ENCODE measurements at places on chromosomes 7 and 10. TPM values are rescaled to one million over a fixed set of nuclear protein-coding genes. Genes with fewer than 3 reads are reported as not detected.

Gene SLC16A12
- total RNA-seq = 1.6 TPM

DNA sequence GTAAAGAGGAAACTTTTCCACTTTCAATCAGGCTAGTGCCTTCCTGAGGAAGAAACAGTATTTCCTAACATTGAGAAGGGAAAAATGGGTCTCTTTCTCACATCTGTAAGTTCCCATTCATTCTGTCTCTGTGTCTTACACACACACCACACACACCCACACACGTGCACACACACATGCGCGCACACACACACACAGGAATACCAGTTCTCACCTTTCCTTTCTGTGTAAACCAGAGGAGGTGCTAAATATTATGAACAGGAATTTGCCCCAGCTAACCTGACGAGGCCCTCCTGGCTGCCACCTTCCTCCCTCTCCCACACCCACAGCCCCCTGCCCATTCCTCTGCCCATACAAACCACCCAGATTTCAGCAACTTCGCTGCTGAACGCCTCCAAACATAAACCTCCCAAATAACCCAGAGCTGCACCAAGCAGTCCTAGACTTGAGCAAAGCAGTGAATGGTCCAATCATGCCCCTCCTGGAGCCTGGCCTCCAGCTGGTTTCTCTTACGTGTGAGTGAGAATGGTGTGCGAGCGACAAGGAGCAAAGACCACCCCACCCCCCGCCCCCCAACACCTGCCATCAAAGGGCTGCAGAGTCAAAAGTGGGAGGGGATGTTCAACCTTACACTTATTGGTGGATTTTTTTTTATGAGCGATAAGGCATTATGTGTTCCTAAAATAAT is 190.5 kb downstream of the HECW1 start:
- no peaks in the 10 kb centered on the region for H3K36me3 ChIP-seq
- H3K4me1 ChIP-seq = peaks cover 3% of the 10 kb centered on the region
- no peak overlapping the region for H3K27ac ChIP-seq
- peaks cover 6% of the 10 kb centered on the region for H3K27me3 ChIP-seq
- H3K4me3 ChIP-seq = no peak overlapping the region

GRCh38 chr7:104895522-104896236 is 118.3 kb upstream of the KMT2E start:
- no peak for DNase-seq
- H3K27me3 ChIP-seq = peaks cover 24% of the 10 kb centered on the region
- no peak overlapping the region for H3K27ac ChIP-seq
- H3K4me3 ChIP-seq = no peak overlapping the region

Gene TIAL1
- 28.0 TPM for total RNA-seq

All from IMR-90 (cell line).